ENCODE measurements at places on chromosomes 5 and 9.

DNA sequence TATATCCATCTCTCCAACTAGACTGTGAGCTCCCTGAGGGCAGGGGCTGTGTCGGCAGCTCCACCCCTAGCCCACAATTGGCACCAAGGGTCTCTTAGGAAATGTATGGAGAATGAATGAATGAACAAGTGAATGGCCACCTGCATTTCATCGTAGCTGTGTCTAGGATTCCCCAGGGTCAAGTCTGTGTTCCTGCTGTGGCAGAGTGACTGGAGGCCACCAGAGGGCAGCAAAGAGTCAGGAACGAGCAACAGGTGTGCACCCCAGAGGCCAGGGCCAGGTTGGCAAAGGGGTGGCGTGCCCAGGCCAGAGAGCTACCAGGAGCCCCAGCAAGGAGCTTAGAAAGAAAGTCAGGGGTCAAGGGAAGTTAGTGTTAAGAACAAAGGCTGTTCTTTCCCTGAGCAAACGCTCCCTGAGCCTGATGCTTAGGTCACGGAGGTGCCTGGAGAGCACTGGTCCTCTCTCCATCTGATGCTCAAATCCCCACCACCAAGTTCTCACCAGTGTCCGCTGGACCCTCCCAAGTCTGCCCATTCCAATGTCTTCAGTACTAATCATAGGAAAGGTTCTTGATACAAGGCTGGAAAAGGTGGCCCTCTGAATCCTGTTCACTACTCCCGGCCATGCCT, 160.7 kb downstream of the PAX5 start:
- DNase-seq = peak; percentile 84

- DNase-seq = no peak
These were observed 42.1 kb upstream of the RAPGEF6 start for GRCh38 chr5:131677115-131677514.

DNA sequence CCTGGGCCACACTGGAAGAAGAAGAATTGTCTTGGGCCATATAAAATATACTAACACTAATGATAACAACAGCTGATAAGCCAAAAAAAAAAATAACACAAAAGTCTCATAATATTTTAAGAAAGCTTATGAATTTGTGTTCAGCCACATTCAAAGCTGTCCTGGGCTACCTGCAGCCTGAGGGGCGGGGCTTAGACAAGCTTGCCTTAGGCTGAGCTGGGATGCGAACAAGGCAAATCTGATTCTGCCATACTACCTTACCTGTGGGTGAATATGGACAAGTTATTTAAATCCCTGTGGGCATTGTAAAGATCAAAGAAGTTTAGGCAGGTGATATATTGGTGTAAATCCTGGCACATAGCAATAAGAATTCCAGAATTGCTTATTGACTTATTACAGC, 212.3 kb upstream of the ATP10B start:
- DNase-seq = no peak

DNA sequence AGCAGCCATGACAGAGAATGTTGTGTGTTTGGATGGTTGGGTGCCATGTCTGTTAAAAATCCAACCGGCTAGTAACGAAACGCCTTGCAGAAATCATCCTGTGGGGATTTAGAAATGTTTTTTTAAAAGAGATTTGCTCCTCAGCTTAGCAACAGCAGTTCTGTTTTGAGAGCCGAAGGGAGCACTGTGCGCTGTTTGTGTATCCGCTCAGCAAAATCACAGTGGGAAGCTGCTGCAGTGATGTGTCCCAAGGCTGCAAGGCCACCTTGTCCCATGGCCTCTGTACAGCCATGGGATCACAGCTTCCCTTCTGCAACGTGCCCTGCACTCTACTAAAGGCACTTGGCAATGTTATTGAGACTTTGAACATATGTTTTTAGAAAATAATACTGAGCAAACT, 40.9 kb downstream of the TRIO start:
- no peak for DNase-seq

GRCh38 chr5:163912046-163912445, 406.6 kb downstream of the MAT2B start:
- DNase-seq = no peak

- DNase-seq = no peak
These were observed 80.8 kb upstream of the IL12B start for GRCh38 chr5:159411115-159411514.

DNA sequence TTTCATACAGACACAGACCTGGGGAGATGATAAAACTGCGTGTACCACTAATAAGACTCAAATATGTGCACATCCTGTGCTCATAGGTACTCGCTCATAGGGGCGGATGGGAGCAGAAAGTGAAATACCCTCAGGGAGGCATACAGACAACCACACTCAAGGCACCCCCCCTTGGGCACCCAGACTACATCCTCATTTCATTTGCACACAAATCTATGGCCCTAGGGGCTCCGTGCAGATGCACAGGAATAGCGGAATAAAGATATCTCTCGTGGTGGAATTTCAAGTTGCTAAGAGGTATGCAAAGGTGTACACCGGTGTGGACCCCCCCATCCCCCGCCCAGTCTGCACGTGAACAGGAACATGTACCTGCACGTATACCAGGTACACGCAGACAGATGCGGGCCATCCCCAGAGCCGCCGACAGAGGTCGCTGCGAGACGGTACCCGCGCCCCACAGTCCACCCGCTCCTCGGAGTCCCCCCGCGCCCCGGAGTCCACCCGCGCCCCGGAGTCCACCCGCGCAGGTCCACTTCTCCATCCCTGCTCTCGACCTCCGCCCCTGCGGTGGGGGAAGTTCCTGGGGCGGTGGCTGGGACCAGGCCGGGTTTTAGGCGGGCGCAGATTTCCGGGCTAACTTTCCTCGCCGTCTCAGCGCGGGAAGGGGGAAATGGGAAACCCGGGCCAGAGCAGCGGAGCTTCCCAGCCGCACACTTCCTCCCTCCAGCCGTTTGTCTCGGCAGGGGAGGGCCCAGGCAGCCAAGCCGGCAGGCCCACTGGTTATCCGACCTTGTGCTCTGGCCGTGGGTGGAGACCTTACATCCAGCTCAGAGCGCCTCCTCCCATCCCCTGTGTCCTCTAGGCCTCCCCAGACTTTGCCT, 1.0 kb upstream of the IL12B start:
- DNase-seq = peak; percentile 79

- no peak for DNase-seq
These were observed 230.2 kb downstream of the IRX1 start for GRCh38 chr5:3825531-3826451.

DNA sequence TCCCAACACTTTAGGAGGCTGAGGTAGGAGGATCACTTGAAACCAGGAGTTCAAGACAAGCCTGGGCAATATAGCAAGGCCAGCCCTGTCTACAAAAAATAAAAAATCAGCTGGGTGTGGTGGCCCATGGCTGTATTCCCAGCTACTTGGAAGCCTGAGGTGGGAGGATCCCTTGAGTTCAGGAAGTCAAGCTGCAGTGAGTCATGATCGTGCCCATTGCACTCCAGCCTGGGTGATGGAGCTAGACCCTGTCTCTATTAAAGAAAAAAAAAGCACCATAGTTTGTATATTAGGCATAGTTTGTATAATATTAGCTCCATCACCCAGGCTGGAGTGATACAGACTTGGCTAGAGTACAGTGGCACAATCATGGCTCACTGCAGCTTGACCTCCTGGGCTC, 9.6 kb upstream of the NME5 start:
- no peak for DNase-seq

- no peak for DNase-seq
These were observed 199.4 kb upstream of the ST8SIA4 start for GRCh38 chr5:101102506-101102905.

DNA sequence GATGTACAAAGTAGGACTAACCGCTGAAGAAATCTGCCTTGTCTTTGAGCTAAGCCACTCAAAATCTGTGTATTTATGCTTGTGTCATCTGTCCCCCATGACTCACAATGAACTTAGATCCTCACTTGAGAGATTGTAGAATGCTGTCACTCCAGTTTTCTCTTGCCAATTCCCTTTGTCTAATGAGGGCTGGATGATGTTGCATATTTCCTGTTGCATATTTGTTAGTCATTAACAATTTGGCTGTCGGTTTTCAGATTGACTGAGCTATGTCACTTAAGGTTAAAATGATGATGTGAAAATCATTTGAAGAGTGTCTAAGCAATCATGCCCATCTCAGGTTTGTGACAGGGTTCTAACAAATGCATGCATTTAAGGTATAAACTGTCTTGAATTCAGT, 481.7 kb downstream of the CDH10 start:
- no peak for DNase-seq

- DNase-seq = no peak
These were observed 463.7 kb downstream of the TMEM232 start for GRCh38 chr5:110262749-110263148.

GRCh38 chr9:124688238-124688904, 82.7 kb downstream of the NR6A1 start:
- DNase-seq = no peak

DNA sequence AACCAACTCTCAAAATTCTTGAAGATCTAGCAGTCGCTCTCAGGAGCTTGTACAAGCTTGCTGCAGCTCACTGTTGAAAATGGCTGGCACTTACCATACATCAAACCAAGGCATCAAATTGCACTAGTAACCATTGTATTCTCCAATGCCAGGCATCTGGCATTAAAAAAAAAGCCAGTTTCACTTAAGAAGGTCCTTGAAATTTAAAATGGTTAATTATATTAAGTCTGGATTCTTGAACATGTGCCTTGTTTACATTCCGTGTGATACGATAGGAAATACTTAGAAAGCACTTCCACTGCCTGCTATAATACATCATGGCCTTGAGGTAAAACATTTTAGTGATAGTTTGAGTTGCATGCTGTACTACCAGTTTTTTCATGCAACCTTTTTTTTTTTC, 300.7 kb downstream of the KDM4C start:
- DNase-seq = no peak

- DNase-seq = no peak
These were observed 274.4 kb downstream of the DIRAS2 start for GRCh38 chr9:90368241-90368640.

GRCh38 chr9:4769321-4770080, 23.2 kb upstream of the RCL1 start:
- DNase-seq = peak; percentile 61

GRCh38 chr9:92170848-92171247, 55.6 kb upstream of the SPTLC1 start:
- DNase-seq = no peak

DNA sequence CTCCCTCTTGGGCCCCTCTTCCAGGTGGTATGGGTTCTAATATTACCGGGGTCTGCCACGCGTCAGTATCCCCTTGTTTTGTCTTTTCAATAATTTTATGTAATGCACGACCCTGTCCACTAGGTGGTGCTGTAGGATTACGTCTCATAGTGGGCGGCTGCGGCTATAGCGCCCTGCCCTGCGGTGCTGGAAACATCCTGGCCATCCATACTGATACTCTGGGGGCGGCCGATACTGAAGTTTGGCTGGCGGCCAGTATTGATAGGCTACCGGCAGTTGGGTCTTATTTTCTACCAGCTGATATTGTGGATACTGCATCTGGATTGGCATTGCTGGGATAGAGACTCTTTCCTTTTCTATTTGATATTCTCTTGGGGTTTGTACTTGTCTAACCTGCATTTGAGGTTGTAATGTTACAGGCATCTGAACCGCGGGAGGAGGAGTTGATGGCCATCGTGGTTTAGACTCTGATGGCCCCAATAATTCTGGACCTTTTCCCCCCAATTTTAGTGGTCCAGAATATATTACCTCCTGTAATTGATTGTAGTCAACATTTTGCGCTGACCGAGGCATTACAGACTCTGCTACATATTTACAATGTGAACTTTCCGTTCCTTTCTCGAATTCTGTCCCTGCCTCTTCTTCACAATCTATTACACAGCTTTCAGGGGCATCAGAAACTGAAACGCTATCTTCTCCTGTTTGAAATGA, 3.3 kb upstream of the TMEM141 start:
- peak; percentile 77 for DNase-seq

GRCh38 chr5:132802044-132802684, 10.9 kb upstream of the SOWAHA start:
- peak; percentile 44 for DNase-seq

- no peak for DNase-seq
These were observed 94.0 kb downstream of the ZNF462 start for GRCh38 chr9:106956971-106957370.

DNA sequence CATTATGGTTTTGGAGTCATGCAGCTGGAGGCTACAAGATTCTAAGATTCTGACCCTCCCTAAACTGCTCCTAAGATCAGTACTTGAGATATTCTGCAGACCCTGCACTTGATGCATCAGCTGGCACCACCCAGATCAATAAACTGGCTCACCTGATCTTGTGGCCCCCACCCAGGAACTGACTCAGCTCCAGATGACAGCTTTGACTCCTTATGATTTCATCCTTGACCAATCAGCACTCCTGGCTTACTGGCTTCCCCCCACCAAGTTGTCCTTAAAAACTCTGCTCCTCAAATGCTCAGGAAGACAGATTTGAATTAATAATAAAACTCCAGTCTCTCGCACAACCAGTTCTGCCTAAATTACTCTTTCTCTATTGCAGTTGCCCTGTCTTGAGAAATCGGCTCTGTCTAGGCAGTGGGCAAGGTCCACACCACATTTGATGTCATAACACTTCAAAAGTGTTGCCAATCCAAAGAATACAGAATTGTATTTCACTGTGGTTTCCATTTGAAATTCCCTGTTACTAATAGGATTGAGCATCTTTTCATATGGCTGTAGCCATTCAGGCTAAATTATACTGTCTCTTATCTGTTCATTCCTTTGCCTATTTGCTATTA, 14.8 kb upstream of the SLC30A5 start:
- DNase-seq = no peak

DNA sequence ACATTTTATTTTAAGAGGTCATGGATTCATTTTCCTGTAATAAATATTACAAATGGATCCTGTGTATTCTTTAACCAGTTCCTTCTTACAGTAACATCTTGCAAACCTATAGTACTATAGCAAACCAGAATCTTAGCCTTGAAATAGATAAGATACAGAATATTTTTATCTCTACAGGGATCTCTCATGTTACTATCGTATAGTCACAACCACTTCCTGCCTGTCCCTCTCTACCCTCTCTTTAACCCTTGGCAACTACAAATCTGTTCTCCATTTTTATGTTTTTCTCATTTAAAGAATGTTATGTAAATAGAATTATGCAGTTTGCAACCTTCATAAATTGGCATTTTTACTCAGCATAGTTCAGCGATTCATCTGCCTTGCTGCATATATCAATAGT, 454.0 kb downstream of the DIRAS2 start:
- DNase-seq = no peak

DNA sequence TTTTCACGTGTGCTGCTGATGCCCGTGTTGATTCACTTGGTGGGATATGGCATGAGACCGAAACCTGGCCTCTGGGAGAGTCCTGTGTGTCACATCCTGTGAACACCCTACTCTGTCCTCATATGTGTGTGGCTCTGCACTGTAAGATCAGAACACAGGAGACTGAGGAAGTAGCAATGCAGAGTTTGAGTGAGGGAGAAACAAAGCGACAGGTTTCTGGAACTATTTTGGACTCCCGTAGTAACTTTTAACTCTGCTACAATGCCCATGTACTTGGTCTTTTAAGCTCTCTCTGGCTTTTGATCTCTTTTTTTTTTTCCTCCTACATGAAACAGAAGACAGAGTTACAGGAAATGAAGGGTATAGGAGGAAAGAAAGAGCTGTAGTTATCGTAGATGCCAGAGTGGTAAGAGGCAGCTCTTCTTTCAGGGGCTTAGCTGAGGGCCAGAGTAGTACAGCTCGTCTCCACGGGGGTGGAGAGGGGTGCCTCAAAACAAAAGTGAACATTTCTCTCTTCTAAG, 26.6 kb downstream of the GRAMD2B start:
- peak; percentile 90 for DNase-seq

GRCh38 chr9:94511134-94511954, 43.5 kb upstream of the PCAT7 start:
- DNase-seq = no peak

- no peak for DNase-seq
These were observed 85.2 kb downstream of the NR3C1 start for GRCh38 chr5:143318270-143318669.
